ENCODE measurements at places on chromosomes 6 and 20. TPM values are rescaled to one million over a fixed set of nuclear protein-coding genes. Genes with fewer than 3 reads are reported as not detected.

GRCh38 chr20:58597249-58597891, 53.7 kb upstream of the STX16 start:
- DNase-seq, result no peak

DNA sequence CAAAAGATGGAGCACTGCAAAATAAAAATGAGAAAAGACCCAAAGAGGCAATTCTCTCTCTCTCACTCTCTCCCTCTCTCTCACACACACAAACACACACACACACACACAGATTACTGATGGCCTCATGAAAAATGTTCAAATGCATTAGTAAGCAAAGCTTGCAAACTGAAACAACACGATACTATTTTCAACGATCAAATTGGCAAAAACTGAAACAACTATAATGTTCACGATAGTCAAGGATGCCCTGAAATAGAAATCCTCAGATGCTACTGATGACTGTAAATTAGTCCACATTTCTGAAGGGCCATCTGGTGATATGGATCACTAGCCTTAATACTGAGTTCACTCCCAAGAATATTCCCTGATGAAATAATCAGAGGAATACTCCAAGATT, 100.8 kb downstream of the TRERF1 start:
- no peak for DNase-seq

LINC00237 gene
- not detected for total RNA-seq

JPH2 gene
- total RNA-seq, result 4.7 TPM

GRCh38 chr6:157804448-157805327, 18.4 kb upstream of the SNX9 start:
- DNase-seq, result no peak

GRCh38 chr6:158645064-158646022, 800 bp upstream of the DYNLT1 start:
- no peak for DNase-seq

DNA sequence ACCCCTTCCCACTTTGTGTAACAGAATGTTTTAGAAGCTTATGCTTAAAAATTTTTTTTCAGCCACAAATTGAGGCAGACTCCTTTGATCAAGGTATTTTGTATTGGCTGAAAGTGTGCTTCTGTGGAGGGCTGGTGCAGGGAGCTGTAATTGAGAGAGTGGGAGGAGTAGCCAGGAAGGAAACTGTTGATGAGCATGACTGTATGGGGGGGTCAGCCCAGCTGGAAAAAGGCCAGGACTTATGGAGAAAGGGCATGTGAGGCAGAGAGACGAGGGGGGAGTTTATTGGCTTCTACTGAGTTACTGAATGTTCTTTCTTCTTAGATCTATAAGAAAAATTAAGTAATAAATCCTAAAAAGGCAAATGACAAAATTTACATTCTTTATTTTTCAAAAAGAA, 13.4 kb downstream of the RFPL4B start:
- no peak for DNase-seq

DNA sequence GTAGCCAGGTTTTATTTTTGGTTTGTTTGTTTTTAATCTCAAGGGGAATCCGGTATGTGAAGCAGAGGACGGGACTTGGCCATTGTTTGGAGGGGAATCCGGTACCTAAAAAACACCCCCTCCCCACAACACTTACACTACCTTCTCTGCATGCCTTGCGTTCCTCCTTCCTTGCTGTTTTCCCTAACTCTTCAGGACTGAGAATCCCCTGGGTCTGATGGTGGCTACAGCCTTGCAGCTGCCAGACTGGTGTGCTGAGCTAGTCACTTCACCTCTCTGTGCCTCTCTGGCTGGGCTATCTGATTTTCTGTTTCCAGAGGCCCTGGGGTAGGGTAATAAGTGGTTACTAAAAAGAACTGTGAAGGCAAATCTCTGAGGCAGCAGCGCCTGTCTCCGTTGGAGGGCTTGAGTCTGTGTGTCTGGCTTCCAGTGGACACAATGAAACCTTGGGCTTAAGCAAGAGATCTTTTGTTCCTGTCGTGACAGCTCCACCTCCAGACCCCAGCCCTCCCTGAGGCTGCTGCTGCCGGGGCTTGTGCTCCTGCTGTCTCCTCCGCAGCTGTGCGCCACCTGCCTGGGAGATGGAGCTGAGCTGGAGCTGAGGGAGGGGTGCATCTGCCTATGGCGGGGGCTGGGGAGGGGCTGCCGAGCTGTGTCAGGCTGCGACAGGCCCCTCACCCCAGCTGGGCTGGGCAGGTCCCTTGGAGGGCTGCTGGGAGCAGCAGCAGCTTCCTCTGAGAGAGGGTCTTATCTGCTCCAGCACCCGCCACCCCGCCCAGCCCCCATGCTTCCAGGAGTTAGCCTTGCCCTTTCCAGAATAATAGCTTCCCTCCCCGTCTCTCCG, 65.8 kb upstream of the CCDC167 start:
- DNase-seq, result no peak

DNA sequence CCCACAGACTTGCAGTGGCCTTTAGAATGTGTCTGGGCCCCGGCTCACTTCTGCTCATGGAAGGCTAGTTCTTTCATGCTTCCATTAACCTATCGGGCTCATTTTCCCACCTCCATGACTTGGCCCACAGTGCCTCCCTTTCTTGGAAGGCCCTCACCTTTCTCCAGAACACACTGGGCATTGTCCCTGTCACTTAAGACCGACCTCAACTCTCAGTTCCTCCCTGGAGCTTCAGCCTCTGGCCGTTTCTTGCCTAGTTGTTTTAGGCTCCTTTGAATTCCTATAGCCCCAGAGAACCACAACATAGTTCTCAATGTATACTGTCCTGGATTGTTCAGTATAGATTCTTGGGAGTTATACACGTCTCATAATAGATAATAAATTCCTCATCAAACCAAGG, 19.3 kb upstream of the TNFAIP3 start:
- DNase-seq, result no peak

UNC93A gene
- total RNA-seq, result 0.83 TPM

DNA sequence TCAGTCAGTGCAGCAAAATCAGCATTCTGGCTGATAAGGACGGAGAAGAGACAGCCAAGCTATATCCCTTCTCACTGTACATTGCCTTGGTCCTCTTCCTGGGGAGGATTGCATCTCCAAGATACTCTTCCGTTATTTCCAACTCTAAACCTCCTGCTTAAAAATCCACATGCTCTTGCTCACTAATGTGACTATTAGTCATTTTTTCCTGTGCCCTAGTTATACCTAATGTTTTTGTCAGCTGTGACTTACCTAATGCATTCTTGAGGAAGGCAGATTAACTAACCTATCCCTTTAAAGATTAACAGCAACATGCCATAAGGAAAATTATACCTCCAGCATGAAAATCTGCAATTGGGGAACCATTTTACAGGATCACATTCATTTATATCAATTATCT, 317.6 kb downstream of the BTBD9 start:
- no peak for DNase-seq

UBR2 gene
- total RNA-seq, result 18.3 TPM

GRCh38 chr6:111805511-111806164, 67.6 kb downstream of the FYN start:
- no peak for DNase-seq

Data from esophagus squamous epithelium (tissue), 5 donors.